ENCODE measurements at places on chromosomes 3 and 15. TPM values are rescaled to one million over a fixed set of nuclear protein-coding genes. Genes with fewer than 3 reads are reported as not detected.
A peak's percentile ranks its signal among the peaks of the same experiment; 100 is the strongest.

The STAC gene
- total RNA-seq, result 16.0 TPM

The LRRIQ4 gene
- not detected for total RNA-seq

The TIMP4 gene
- 78.9 TPM for total RNA-seq

The CCR3 gene
- total RNA-seq, result not detected

GRCh38 chr3:10594915-10595314 is 89.5 kb upstream of the ATP2B2 start:
- H3K4me1 ChIP-seq, result no peaks in the 10 kb centered on the region
- H3K36me3 ChIP-seq, result no peaks in the 10 kb centered on the region
- H3K4me3 ChIP-seq, result no peak overlapping the region
- DNase-seq, result no peak
- H3K27ac ChIP-seq, result no peak overlapping the region

DNA sequence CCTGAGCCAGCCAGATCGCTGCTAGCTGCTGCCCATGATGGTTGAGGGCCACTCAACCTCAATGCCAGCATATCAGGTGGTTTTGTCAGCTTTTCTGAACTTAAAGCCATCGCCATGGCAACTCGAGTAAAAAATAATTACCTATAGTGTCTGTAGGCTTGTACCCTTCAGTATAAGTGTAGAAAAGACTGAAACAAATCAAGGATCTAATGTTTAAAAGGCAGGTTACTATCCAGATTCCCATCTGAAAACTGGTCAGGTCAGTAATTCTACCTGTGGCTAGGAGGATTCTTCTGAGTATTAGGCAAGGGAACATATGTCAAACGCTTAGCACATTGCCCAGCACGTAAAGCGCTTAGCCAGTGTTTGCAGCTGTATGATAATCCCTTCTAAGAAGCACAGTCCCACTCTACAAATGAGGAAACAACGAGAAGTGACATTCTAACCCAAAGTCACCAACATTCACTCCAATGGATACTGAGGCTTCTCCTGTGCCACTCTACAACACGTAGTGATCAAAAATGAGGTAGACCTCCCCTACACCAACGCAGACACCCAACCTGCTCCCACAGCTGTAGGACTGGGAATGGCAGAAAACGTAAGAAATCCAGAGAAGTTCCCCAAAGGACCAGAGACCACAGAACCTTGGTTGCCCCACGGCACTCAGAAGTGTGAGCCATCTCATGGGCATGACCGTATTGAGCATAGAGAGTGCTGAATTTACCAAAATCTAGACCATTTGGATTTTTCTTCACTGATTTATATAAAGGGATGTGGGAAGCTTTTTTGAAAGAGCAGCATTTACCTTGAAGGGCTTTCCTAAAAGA is 55.3 kb downstream of the SLTM start:
- peaks cover 47% of the 10 kb centered on the region for H3K36me3 ChIP-seq
- H3K4me1 ChIP-seq, result no peaks in the 10 kb centered on the region
- no peak for DNase-seq
- H3K27me3 ChIP-seq, result no peaks in the 10 kb centered on the region

DNA sequence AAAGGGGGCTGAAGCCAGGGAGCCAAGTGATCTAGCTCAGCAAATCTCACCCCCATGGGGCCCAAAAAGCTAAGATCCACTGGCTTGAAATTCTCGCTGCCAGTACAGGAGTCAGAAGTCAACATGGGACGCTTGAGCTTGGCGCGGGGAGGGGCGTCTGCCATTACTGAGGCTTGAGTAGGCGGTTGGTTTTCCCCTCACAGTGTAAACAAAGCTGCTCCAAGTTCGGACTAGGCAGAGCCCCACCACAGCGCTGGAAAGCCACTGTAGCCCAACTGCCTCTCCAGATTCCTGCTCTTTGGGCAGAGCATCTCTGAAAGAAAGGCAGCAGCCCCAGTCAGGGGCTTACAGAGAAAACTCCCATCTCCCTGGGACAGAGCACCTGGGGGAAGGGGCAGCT is 8.1 kb upstream of the SLC25A36 start:
- H3K4me3 ChIP-seq, result no peak overlapping the region
- DNase-seq, result no peak

- H3K4me3 ChIP-seq, result no peak overlapping the region
- H3K36me3 ChIP-seq, result no peaks in the 10 kb centered on the region
- H3K4me1 ChIP-seq, result no peaks in the 10 kb centered on the region
- no peak overlapping the region for H3K27ac ChIP-seq
- no peak for DNase-seq
Measured at GRCh38 chr3:11914041-11914440, 67.4 kb upstream of the TAMM41 start.

DNA sequence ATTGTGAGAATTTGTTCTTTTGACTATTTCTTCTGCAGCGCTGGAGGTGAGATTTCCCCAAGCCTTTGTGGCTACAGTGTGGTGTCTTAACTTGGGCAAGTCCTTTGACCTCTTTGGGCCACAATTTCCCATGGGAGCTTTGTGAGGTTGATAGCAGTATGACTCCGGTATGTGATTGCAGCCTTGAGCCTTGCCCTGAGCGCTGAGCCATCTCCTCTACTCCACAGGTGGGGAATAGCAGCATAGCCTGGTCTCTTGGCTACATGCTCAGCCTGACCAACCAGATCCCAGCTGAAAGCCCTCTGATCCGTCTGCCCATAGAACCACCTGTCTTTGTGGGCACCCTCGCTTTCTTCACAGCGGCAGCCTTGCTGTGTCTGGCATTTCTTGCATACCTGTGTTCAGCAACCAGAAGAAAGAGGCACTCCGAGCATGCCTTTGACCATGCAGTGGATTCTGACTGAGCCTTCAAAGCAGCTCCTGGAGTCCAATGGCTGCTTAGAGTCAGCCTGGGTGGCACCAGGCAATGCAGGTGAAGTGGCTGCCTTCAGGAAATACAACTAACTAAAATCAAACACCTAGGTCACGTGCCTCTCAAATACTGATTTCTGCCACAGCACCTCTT is 30.0 kb upstream of the RPL14 start:
- no peaks in the 10 kb centered on the region for H3K4me1 ChIP-seq
- no peaks in the 10 kb centered on the region for H3K36me3 ChIP-seq
- no peak overlapping the region for H3K4me3 ChIP-seq

DNA sequence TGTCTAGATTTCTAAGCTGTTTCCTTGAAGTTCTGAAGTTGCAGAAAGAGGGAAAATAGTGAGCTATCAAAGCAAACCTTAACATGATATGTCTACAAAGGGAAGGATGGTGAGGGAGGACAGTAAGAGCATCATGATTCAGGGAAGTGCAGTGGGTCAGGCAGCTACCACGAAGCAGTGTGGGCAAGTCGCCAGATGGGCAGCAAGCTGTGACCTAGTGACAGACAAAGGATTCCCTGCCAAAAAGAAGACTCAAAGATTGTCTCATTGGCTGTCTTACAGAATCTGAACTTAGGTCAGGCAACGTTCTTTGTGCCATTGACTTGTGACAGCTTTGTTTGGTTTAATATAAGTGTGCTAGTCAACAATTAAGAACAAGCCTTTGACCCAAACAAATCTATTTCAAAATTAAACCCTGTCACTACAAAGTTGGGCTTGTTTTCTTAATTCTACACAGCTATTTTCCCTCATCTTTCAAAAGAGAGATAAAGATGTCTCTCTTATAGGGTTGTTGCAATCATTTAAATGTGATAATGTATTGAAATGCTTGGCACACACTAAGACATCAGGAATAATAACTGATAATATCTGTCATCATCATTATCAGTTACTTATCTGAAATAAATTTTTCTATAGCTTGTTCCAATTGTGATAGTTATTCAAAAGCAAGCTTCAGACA is 153.3 kb downstream of the ECT2 start:
- H3K36me3 ChIP-seq, result no peaks in the 10 kb centered on the region
- no peak overlapping the region for H3K27ac ChIP-seq
- H3K4me1 ChIP-seq, result no peaks in the 10 kb centered on the region
- H3K27me3 ChIP-seq, result no peaks in the 10 kb centered on the region
- DNase-seq, result no peak
- H3K4me3 ChIP-seq, result no peak overlapping the region

- H3K27ac ChIP-seq, result peak overlapping the region; percentile 98
- H3K4me1 ChIP-seq, result peaks cover 3% of the 10 kb centered on the region
- DNase-seq, result peak; percentile 49
- H3K4me3 ChIP-seq, result peak overlapping the region; percentile 53
Measured at GRCh38 chr15:63501256-63502089, 2.9 kb upstream of the USP3 start.

GRCh38 chr15:36359286-36359685 is 220.1 kb upstream of the CDIN1 start:
- no peaks in the 10 kb centered on the region for H3K36me3 ChIP-seq
- no peaks in the 10 kb centered on the region for H3K27me3 ChIP-seq
- peaks cover 18% of the 10 kb centered on the region for H3K4me1 ChIP-seq
- no peak overlapping the region for H3K4me3 ChIP-seq
- H3K27ac ChIP-seq, result no peak overlapping the region
- DNase-seq, result no peak
